ENCODE measurements at places on chromosomes 1 and 21.

DNA sequence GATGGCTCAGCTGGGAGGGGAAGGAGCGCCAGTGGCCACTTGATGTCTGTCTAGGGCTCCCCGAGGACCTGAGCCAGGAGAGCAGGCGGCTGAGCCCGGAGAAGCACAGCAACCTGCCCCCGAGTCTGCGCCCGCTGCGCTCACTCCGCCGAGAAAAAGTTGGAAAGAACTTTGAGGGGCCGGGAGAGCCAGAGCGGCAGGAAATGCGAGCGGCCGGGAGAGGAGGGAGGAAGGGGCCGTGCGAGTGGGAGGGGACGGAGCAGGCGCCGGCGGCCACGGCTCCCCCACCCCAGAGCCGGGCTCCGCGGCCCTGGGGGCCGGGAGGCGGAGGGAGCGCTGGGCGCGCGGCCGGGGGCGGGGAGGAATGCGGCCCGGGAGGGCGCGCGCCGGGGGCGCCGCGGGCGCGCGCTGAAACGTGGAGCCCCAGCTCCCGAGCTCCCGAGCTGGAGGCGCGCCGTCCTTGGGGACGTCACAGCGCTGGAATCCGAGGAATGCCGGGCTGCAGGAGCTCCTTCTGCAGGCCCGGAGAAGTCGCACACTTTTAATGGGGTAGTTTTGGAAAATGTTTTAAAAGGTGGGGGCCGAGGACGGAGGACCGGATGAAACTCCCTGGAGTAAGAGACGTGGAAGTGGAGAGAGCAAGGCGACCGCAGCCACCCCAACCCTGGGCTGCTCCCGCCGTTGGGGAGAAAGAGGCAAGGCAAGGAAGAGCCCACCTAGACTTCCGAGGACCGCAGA, at the start of gene PTPN14:
PTPN14 (minus strand) TSS at position 167 of the 738 bp plus-strand sequence. CDS start 86,799 bp downstream, outside the sequence.
- DNase-seq: no peak

DNA sequence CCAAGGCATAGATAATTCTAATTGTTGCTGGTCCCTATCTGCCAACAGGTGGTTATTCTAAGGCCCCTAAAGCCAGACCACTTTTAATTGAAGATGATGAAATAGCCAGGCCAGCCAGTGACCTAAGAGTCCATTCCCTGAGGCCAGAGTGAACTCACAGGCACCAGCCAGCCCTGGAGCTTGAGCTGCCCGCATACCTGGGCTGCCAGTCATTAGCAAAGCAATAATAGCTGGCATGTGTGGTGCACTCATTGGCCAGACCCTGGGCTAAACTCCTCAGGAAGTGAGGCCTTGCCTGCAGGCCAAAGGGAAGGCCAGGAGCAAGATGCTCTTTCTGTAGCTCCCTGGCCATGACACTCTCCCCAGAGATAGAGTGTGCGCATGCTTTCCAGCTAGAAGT, 180.4 kb upstream of the KLHDC7A start:
- DNase-seq: no peak

- no peak for DNase-seq
These were observed 228.5 kb downstream of the USH2A start for GRCh38 chr1:216194721-216195120.

DNA sequence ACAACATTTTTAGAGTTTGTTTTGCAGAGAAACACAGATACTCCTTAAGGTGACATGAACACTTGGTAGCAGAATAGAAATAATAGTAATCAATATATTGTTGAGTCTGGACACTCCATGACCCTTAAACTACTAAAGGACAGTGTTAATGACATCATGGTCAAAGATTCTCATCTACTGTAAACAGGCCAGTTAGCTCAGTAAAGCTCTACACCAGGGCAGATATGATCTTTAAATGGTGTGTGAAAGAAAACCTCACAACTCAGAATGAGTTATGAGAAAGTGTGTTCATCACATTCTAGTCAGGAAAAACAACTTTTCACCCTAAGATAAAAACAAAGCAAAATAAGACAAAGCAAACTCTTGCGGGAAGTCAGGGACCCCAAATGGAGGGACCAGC, 58.1 kb upstream of the ADAMTS5 start:
- no peak for DNase-seq

GRCh38 chr1:64950284-64950809, 16.0 kb downstream of the JAK1 start:
- DNase-seq: no peak

DNA sequence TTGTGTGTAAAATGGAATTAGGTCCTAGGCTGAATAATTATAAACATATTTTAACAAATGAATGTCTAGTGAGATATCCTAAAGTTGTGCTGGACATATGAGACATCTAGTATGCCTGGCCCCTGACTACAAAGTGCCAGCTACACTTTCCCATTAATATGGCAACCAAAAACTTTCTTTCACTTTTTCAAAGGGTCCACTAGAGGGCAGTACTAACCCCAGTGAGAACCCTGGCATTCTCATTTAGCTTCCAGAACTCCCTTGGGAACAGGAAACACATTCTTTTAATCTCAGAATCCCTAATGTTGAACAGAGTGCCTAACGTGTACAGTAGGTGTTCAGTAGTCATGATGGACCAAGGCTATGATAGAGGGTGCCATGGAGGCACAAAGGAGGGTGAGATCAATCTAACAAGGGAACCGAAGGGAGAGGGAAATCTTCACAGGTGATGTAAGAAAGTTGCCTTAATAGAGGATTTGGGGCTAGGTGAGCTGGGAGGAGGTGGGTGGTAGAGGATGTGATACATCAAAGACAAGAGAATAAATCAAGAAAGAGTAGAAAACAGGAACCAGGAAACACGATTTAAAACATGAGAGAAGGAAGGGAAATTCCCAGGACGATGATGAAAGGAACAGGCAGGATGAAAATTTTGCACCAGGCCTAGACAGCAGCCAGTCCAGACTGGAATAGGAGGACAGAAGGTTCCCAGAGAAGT, 41.6 kb downstream of the NSL1 start:
- DNase-seq: no peak

Measured in activated CD8-positive, alpha-beta memory T cell treated with anti-CD3 and anti-CD28 coated beads for 4 hours (primary cell).